ENCODE measurements at places on chromosomes 1 and 21. TPM values are rescaled to one million over a fixed set of nuclear protein-coding genes. Genes with fewer than 3 reads are reported as not detected.

DNA sequence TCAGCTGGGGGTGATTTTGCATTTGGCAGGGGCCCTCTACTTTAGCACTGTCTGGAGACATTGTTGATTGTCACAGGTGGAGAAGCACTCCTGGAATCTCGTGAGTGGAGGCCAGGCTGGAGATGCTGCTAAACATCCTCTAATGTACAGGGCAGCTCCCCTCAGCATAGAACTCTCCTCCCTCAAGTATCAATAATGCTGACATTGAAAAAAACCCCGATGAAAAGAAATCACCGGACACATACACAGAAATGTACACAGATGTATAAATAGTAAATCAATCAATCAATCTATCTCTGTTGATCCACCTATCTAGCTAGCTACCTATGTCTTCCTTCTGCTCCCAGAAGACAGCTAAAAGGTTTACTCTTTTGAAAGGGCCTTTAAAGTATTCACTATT, 89.4 kb upstream of the KCNJ15 start:
- no peak for DNase-seq

The UMODL1 gene
- total RNA-seq = not detected

The MAP7D1 gene
- total RNA-seq = 138 TPM

DNA sequence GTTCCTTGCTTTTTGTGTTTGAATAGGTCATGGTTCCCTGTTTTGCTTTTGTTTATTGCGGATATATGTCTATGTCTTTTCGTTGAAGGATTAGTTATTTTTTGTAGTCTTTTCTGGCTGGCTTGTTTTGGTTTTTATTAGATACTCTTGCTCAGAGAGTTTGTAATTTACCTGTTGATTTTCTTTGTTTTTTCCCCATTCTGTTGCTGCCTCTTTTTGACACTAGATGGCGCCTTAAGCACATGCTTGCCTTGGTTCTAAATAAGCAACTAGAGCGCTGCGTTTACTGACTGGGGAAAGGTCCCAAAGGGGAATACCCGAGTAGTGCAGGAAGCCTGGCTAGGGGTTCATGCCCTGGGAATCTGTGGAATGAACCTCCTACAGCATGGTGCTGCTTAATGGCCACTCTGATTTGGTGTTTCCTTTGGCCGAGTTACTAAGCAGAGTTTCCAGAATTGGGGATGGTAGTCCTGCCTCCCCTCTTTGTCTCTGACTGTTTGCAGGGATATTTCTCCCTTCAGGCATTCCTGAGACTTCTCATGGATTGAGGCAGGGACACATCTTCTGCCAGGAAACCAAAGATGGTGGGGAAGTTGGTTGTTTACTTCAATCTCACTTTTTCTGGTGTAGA, 143.2 kb downstream of the PTPRU start:
- DNase-seq = peak; percentile 13

The PSMB2 gene
- 88.1 TPM for total RNA-seq

DNA sequence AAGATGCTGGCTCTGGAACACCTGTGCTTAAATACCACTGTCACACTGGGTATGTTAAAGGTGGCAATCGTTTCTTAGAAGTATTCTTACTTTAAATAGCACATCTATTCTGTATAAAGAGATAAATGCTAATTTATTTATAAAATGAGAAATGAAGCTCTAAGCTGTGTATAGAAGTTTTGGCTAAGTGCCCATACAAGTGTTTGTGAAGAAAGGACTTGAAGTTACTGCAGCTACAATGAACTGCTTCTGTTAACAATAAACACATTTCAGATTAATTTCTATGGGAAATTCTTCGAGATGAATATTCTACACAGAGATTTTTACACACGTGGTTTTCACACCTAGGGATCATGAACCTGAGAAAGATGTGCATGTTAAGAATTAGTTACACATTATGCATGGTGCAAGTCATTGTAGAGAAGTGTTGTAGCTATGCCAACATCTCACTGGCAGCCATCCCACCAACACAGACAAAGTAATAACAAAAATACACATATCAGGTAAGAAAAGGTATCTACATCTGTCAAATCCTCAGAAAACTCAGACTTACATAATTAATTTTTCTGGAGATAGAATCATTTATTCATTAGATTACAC, 16.2 kb downstream of the COL24A1 start:
- no peak for DNase-seq

The UTP11 gene
- total RNA-seq = 52.3 TPM

DNA sequence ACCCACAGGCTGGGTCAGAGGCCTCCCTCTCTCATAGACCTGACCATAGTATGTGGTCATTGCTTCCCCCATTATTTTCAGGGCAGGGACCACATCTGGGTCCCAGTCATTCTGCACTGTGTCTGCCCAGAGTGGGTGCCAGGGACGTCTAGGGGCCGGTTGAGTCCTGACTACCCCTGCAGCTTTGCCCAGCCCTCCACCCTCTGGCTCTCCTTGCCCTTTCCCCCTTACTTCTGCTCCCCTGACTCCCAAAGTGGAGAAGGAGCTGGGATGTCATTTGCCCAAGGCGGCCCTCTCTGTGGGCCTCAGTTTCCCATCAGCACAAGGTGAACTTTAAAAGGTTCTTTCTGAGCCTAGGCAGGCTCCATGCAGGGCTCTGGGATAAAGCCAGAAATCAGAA, 4.3 kb upstream of the TTC22 start:
- DNase-seq = no peak

GRCh38 chr1:31744165-31744888, 19.8 kb downstream of the ADGRB2 start:
- no peak for DNase-seq

DNA sequence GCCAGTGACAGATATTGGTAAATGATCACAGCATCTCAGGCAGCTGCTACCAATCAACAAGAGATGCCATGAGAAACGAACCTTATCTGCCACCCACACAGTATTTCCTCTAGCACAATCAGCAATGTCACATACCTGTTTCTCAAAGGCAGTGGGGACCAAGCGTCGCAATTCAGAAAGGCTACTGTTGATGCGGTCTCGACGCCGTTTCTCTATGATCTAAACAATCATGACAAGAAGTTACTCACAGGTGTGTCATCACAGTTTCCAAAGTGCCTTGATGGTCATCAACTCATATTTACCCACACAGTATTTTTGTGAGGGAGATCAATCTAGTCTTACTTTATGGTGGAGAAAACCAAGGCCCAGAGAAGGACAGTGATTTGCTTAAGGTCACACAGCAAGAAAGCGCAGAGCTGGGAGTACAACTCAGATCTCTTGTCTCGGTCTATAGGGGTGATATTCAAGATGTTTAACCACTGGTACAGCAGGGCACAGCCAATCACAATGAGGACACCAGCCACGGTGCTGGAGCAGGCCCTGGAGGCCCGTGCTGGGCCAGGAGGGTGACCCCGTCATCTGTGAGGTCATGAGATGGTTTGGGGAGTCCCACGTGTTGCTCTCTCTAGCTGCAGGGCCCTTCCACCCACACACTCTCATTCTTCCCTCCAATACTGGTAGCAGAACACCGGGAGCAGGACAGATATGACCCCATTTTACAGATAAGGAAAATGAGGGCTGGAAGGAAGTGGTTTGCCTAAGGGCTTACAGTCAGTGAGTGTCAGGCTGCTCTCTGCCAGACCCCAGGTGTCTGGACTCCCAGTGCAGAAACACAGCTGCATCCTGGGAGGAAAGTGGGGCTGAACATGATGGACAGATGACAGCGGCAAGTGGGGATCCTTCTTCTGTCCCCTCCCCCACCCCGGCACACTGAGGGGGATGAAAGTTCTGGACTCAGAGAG, 7.8 kb downstream of the HEYL start:
- DNase-seq = peak; percentile 50

All from activated CD4-positive, alpha-beta memory T cell treated with anti-CD3 and anti-CD28 coated beads for 36 hours (primary cell).